ENCODE measurements at places on chromosomes 13 and 19.

- no peak for DNase-seq
These were observed 782.7 kb downstream of the UQCRFS1 start for GRCh38 chr19:28430214-28430613.

DNA sequence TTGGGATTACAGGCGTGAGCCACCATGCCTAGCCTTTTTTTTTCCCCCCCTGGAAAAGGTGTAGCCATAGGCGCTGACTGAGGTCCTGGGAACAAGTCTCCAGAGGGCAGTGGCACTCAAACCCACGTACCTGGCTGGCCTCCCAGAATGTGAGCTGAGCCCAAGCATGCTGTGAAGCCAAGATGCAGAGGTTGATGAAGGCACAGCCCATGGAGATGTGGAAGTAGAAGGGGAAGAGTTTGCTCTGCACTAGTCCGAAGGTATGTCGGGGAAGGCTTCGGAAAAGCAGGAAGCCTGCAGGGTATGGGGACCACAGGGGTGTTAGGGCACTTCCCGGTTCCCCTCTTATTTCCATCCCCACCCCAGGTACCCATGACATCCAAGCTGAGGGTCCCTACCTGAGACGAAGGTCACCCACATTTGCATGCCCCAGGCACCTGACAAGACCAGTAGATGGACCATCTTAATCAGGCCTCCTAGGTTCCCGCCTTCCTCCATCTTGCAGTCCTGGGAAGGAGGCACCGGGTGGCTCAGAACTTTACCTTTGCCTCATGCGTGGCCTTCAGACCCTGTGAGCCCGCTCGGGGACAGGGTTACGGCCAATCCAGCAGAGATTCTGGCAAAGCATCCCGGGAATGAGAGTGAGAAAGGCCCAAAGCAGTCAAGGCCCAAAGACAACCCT, 805 bp downstream of the TMEM205 start:
- DNase-seq, result no peak

DNA sequence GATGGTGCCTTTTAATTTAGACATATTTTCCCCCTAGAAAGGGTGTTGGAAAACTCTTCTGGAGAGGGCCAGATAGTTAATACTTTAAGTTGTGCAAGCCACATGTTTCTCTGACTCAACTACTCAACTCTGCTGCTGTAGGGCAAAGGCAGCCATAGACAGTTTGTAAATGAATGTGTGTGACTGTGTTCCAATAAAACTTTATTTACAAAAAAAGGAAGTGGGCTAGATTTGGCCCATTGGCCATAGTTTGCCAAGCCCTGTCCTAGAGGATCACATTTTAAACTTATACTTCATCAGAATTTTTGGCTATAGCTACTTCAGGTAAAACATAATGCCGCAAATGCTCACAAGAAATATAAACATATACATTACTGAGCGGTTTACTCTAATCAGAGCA, 306.3 kb upstream of the MAB21L1 start:
- no peak for DNase-seq

DNA sequence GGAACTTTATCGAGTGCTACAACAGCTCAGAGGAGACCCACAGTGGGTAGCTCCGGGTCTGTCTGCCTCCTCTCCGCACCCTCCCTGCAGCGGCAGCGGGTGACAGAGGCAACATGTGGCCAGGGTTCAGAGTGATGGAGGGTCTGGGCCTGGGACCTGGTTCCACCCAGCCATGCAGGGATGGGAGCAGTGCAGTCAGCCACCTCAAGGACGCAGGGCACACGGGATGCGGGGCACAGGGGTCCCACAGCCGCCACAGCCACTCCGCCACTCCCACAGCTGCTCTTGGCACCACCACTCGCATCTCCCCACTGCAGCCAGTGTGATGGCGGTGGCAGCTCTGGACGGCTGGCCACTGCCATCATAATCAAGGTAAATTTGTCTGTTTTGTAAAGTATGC, 892.9 kb downstream of the OLFM4 start:
- no peak for DNase-seq

DNA sequence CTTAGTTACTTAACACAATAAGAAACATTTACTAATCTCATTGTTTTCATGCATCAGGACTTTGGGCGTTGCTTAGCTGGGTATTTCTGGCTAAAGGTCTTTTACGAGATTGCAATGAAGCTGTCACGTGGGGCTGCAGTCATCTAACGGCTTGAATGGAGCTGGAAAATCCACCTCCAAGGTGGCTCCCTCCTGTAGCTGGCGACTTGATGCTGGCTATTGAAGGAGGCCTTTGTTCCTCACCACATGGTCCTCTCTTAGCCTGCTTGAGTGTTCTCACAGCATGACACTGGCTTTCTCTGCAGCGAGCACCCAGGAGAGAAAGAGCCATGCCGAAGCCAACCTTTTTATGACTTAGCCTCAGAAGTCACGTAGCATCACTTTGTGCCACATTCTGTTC, 92.0 kb downstream of the NHLRC3 start:
- no peak for DNase-seq

GRCh38 chr13:90594681-90595080, 752.8 kb upstream of the MIR17HG start:
- no peak for DNase-seq

- DNase-seq, result no peak
These were observed 15.0 kb downstream of the SLC25A42 start for GRCh38 chr19:19078801-19079200.

DNA sequence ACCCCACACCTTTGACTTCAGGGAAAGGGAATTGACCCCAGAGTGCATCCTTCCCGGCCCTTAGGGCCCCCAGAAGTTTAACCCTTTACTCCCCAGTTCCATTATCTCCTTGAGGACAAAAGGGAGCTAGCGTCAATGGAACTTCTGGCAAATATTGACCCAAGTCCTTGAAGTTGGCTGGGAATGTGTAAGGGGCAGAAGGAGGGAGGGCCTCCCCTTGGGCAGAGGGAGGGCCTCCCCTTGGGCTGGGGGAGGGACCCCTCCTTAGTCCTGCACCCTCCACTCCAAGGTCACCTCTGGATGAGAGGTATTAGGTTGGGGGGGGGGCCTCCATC, 3.0 kb upstream of the TMEM59L start:
- DNase-seq, result no peak

DNA sequence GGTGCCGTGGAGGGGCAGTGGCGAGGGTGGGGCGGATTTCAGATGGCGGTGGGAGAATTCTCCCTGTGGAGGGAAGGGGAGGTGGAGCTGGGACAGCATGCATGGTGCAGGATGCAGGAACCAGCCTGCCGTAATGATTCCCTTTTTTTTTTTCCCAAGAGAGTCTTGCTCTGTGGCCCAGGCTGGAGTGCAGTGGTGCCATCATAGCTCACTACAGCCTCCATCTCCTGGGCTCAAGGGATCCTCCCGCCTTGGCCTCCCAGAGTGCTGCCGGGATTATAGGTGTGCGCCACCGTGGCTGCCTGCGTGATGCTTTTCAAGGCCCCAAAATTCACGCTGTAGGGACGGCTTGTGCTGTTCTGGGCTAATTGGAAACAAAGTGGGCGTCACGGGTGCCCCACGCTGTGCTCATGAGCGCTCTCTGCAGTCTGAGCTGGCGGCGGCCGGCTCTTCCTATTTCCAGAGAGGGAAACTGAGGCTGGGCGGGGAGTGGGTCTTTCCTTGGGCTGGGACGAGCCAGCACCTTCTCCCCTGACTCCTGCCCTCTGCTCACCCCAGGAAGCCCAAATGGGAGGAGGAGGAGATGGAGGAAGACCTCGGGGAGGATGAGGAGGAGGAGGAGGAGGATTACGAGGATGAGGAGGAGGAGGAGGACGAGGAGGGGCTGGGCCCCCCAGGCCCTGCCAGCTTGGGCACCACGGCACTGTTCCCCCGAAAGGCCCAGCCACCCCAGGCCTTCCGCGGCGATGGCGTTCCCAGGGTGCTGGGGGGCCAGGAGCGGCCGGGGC, 6.2 kb downstream of the ARID3A start:
- DNase-seq, result no peak

GRCh38 chr19:47518139-47518538, 3.3 kb upstream of the NAPA start:
- DNase-seq, result no peak

DNA sequence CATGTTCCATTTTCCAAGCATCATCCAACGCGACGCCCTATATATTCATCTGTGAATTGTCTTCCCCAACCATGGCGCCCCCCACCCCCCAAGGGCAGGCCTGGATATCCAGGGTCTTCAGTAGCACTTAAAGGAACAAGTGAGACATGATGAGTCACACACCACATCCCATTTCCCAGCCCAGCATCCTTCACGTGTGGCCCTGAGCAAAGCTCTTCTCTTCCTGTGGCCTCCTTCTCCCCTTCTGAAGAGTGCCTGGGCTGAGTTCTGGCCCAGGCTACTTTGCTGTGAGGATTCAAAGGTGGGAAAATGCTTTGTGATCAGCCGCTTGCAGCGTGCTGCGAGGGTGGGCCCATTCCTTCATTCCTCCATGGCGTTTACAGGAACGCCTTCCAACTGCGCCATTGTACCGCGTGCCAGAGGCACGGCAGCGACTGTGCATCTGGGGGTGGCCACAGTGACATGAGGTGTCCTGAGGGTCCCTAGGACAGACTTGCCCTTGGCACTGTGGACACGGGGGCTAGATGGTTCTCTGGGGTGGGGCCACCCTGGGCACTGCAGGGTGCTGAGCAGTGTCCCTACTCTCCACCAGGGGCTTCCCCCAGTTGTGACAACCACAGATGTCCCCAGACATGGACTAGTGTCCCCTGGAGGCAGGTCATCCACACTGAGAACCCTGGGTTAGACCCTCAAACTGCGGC, 11.7 kb downstream of the PLIN4 start:
- no peak for DNase-seq

GRCh38 chr13:80050252-80050651, 290.7 kb downstream of the SPRY2 start:
- DNase-seq, result no peak

Measured in hypothalamus (tissue), 51 donors.